ENCODE measurements at places on chromosomes 5 and 9.

GRCh38 chr9:16030528-16031185, 477.8 kb downstream of the CCDC171 start:
- no peak for DNase-seq

GRCh38 chr5:36666986-36667385, 60.6 kb downstream of the SLC1A3 start:
- DNase-seq: no peak

DNA sequence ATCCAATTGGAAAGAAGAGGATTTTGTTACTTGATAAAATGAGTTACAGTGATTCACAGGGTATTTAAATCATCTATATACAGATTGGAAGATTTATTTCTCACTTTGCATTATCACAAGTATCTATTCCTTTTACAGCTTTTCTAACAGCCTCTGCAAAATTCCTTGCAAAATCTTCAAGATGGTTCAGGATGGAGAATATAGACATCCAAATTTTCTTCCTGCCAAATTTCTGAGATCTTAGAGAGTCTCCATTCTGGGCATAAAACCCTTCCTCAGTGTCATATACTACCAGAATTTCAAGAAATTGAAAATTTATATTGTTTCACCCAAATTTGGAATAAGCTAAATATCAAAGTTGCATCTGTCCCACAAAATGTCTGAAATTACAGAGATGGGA, 259.1 kb upstream of the FAM174A start:
- DNase-seq: no peak

DNA sequence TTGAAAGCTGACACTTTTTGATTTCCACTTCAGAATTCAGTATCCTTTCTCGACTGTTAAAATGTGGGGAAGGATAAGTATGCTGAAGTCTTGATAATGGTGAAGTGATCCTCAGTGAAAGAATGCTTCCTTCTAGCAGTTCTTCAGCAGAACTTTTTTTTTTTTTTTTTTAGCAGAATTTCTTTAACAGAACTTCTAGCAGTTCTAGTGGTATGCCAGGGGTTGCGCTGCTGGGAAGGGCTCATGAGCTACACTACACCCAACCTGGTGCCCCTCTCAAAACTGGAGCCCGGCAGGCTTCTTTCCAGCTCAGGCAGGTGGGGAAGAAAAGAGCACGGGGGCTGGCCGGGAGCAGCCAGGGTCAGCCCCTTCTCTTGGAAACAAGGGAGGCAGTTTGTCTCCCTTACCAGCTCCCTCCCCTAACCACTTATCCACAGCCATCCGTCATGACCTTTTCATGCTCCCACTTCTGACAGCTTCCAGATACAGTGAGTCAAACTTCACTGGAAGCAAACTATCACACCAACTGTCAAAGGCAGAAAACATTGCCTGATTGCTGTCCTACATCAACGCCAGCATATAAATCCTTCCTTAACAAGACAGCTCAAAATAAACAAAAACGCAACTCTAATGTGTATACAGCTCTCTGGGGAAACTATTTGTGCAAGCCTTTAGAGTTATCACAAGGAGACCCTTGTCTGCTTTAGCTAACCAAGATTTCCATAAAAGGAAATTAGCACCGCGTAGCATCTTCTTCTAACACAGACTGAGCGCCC, 211.5 kb downstream of the GAPVD1 start:
- DNase-seq: peak; percentile 46

DNA sequence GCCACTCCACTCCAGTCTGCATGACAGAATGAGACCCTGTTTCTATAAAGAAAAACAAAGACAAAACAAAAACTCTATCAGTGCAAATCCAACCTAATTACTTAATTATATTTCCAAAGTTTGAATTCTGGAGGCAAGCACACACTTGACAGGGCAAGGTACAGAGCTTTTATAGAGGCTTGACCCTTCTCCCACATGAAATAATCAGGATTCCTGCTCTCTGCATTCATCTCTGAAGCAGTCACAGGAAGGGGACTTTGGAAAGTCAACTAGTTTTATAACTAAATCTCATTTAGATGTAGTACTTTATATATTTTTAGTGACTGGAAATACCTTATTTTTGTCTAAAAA, 91.9 kb upstream of the CHD1 start:
- no peak for DNase-seq

GRCh38 chr5:40441733-40442132, 238.0 kb upstream of the PTGER4 start:
- DNase-seq: no peak

- DNase-seq: no peak
Measured at GRCh38 chr5:117680426-117680825, 1105.8 kb upstream of the SEMA6A start.

DNA sequence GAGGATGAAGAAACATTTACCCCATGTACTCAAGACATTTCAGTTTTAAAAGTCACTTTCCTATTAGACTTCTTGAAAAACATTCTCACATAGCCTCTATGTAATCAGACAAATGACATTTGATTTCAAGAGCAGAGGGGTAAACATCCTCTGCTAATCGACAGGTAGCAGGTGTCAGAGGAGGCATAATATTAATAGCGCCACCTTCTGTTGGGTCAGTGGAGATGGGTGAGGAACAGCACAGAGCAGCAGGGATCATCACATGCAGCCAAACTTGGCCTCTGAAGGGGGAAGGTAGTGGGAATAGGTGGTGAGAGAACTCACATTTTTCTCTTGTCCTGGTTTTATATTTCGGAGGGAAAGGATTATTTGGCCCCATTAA, 3.3 kb upstream of the LSM11 start:
- no peak for DNase-seq

DNA sequence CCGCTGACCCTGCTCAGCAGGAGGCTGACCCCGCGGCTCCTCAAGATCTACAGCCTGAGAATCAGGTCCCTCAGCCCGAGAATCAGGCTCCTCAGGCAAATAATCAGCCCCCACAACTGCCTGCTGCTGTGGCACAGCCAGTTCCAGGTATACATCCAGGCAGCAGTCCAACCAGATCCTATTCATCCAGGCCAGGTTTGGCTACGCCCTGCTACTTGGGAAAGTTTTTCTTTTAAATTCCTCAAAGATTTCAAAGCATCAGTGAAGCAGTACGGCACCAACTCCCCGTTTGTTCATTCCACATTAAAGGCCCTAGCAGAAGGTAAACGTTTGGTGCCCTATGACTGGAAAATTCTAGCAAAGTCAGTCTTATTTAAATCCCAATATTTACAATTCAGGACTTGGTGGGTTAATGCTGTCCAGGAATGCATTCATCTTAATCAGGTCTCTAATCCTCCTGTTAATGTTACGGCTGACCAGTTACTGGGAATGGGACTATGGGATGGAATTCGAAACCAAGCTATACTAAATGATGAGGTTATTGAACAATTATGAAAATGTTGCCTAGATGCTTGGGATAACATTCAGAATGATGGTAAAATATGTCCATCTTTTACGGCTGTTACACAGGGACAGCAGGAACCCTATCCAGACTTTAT, 102.3 kb downstream of the SYK start:
- no peak for DNase-seq

- DNase-seq: no peak
Measured at GRCh38 chr5:149749481-149750365, 19.6 kb downstream of the PPARGC1B start.

- DNase-seq: no peak
Measured at GRCh38 chr9:110257097-110257841, 962 bp upstream of the TXN start.

- DNase-seq: no peak
Measured at GRCh38 chr5:179827680-179828079, 7.0 kb downstream of the SQSTM1 start.

DNA sequence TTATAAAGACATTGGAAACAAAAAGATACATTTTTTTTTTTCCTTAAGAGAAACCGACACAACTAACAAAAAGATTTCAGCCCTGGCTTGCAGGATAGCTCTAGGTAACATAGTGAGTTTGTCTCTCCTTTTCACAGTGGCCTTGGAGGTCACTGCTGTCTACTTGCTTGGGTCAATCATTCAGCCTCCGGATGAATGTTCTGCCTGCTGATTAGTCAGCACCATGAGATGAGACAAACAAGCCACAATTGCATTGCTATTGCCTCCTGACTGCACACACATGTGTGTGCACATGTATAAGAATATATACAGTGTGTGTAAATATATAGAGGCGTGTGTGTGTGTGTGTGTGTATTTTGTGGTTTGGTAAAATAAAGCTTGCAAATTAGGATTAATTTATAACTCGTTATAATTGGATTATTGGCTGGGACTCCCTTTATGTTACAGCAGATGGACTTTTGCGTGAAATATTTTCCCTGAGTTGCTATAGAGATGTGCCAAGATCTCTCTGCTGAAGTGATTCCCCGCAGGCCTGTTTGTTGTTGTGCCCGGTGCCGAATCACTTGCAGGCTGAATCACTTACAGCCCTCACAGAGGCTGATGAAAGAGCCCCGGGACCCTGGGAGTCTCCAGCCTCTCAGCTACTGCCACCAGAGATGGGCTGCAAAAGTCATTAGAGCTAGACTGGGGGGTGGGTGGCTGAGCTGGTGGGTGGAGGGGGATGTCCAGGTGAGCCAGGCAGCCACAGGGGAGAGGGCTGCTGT, 161.2 kb downstream of the FGF18 start:
- no peak for DNase-seq

GRCh38 chr9:36150574-36151315, 14.2 kb downstream of the GLIPR2 start:
- peak; percentile 21 for DNase-seq

DNA sequence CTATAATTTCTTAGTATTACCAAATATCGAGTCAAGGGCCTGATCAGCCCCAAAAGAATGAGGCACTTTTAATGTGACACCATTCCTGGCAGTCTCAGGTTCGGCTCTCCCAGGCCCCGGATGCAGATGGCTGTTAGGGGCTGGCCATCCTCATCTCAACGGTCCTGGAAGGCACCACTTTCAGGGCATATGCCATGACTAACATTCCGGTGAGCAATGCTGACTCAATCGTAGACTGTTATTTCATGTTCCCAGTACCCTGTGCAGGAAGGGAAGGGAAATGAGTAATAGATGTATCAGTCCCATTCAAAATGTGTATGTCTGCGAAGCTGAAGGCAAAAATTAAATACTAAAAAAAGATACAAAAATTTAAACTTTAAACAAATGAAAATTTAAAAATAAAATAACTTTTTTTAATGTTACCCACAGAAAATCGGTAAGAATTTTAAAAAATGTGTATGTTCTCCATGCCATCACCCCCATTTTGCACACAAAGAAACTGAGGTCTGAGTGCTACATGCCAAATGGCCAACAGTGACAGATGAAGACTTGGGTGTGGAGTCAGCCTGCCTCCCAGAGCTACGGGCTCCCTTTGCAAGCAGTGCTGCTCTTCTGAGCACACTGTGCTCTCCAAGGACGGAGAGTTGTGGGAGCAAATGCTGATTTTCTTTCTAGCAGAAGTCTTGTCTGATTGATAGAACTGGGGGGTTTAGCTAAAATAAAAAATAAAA, 79.0 kb downstream of the GLDC start:
- peak; percentile 100 for DNase-seq

DNA sequence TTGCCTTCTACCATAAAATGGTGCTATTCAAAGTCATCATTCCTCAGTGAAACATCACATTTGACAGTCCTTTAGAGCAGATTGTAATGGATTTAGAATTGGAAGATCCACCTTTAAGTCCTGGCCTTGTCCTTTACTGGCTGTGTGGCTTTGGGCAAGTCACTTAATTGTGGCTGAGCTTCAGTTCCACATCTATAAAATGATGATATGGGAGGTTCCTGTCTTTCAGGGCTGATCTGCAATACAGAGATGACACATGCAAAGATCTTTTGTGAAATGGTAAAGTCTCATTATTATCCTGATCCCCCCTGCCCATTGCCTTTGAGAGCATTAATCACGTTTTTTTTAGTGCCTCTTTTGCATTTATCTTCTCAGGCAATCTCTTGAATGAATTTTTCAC, 58.2 kb downstream of the ZFAND5 start:
- no peak for DNase-seq

DNA sequence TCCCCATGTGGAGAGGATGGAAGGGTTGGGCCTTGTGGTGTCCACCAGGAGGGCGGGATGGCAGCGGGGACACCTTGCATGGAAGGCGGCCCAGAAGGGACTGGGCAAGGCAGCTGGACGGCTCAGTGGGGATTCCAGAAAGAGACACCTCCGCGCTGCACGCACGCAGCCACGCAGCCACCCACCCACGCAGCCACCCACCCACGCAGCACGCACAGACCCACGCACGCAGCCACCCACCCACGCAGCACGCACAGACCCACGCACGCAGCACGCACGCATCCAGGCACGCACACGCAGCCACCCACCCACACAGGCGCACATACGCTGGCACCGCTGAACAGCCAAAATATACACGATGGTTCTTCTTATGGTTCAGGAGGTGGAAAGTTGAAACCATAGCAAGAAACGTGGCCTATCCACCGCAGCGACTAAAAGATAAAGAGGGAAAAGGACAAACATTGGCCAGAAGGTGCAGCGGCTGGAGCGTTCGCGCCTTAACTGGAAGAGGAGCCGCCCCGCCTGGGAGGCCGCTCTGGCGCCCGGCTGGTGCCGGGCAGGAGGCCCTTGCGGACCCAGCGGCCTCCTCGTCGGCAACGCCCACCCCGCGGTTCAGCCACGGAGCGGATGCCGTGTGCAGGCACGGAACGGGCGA, 22.2 kb upstream of the EXOC3 start:
- no peak for DNase-seq

GRCh38 chr9:3473405-3473804, 52.4 kb downstream of the RFX3 start:
- no peak for DNase-seq

DNA sequence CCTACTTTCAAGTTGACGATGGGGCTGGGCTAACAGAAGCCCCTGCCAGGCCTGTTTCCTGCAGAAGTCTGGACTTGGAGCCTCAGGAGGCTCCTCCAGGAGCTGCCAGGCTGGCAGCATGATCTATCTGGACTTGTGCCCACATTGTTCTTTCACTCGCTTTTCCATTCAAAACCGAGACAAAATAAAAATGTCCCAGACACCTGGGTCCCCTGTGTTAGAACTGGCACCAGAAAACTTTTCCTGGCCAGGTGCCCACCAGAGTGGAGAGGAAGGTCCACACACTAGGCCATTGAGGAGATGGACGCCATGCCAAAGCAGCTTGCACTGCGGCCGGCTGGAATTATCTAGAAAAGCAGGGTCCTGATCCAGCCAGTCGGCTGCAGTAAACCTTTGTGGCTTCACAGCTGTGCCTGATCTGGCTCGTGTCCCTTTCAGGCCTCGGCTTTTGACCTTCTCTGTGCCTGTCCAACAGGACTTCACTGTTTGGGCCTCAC, 78.2 kb downstream of the GCNT1 start:
- DNase-seq: no peak

GRCh38 chr5:130605234-130605633, 559.8 kb downstream of the HINT1 start:
- DNase-seq: no peak
